PC-3 (cell line): ENCODE measurements at places on chromosomes 5 and 9. TPM values are rescaled to one million over a fixed set of nuclear protein-coding genes. Genes with fewer than 3 reads are reported as not detected.

LCNL1 gene
- not detected in 2 replicates for total RNA-seq

GRCh38 chr9:3758816-3759576 is 233.2 kb upstream of the RFX3 start:
- DNase-seq: no peak

DNA sequence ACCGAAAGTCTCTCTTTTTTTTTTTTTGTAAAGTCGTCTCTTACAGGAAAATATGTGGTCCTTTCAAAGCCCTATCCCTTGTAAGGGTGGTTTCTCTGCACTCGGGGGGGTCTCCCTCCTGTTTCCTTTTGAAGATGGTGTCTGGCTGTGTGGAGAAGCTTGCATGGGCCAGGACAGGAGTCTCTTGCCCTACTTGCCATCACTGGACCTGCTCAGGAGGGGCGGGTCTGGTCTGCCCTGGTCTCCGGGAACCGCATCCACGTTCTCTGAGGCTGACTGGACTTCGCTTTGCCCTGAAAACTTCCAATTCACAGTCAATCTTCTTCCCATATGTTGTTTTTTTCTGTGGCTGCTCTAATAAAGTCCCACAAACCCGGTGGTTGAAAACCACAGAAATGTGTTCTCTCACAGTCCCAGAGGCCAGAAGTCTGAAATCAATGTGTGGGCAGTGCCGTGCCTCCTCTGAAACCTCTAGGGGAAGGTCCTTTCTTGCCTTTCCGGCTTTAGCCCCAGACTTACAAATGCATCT is 92.9 kb upstream of the IER5L start:
- no peak for DNase-seq

GRCh38 chr5:44178414-44178813 is 210.8 kb downstream of the FGF10 start:
- DNase-seq: peak; percentile 22

DNA sequence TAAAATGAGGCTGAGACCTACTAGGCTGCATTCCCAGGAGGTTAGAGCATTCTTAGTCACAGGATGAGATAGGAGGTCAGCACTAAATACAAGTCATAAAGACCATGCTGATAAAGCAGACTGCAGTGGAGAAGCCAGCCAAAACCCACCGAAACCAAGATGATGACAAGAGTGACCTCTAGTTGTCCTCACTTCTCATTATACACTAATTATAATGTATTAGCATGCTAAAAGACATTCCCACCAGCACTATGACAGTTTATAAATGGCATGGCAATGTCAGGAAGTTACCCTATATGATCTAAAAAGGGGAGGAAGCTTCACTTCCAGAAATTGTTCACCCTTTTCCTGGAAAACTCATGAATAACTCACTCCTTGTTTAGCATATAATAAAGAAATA is 88.6 kb downstream of the PLPPR1 start:
- DNase-seq: no peak

DNA sequence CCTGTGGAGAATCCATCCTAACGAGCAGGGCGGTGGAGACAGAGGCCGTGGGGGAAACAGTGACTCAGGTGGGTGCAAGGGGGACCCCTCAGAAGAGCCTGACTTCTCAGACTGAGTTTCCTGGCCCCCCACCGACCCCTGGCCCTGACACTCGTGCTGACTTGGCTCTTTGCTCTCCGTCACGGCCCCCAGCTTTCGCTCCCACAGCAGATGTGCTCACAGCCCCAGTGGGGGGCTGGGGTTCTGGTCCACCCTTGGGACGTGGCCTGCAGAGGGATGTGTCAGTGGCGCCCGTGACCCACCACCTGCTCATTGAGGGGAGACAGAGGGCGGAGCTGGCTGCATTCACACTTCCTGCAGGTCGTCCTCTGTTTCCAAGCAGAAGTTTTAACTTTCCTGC is 62.9 kb upstream of the IRX4 start:
- DNase-seq: no peak
